ENCODE measurements at places on chromosomes 6 and 20.

DNA sequence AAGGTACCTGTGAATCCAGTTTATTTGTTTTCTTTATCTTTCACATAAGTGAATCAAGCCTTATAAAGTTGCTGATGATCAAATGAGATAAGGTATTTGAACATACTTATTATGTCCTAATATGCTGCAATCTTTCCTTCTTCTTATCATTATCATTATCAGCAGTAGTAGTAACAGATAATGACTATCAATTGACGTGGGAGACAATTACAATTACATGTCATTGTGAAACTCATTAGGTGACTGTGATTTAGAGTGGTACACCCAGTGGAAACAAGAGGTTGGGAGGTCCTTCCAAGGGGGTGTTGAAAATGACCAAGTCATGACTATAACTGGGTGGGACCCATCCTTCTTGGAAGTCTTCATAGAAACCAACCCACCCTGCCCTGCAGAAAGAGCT is 2.8 kb downstream of the CLIC5 start:
- no peak for DNase-seq

DNA sequence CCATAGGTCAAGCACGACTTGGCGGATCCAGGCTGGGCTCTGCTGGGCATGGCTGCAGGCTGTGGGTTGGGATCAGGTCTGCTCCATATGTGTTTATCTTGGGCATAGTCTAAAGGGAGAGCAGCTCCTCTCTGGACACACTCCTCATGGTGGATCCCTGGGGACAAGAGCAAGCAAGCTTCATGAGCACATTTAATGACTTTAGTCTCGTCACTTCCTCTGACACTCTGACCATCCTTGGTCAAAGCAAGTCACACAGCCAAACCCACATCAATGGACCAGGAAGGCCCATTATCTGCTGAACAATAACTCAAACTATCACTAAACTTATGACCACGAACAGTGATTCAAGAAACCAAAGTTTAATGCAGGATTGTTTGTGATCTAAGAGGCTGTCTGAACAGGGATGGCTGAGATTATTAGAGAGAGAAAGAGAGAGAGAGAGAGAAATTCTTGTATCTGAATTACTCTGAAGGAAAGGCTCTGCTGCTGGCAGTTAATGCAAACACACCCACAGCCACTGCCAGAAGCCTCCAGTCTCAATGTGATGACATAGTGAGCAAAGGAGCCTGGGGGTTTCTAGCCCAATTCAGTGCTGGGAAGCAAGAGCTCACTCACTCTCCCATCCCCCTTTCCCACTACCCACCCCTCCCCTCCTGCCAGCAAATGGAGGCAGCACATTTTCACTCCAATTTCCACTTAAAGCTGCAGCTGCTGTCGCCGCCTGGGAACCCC is 490.2 kb upstream of the SULF2 start:
- DNase-seq: no peak

GRCh38 chr20:20685635-20686034 is 26.8 kb downstream of the RALGAPA2 start:
- DNase-seq: no peak

GRCh38 chr6:28537065-28537464 is 11.4 kb downstream of the GPX5 start:
- DNase-seq: no peak

DNA sequence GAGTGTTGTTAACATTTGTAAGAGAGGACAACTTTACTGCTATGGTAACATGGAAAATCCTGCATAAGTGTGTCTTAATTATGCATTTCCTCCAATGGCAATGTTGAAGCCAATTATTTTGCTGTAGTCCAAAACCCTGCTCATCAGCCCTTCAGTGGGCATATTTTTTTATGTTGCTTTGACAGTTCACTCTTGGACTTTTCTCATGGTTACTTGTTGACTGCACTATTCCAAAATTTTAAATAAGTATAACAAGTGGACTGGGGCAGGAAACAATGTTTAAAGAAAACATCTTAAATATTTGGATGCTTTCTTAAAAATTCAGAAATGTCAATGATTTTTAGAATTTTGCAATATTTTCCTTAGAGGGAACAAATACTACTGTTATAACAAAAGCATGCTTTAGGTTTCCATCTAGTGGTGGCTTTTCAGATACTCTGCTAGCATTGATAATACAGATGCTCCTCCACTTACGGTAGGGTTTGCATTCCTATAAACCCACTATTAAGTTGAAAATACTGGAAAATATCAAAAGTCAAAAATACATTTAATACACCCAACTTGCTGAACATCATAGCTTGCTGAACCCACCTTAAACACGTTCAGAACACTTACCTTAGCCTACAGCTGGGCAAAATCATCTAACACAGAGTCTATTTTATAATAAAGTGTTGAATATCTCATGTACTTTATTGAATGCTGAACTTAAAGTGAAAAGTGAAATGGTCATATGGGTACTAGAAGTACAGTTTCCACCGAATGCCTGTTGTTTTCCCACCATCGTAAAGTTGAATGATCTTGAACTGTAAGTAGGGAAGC is 86.4 kb downstream of the ADGRG6 start:
- DNase-seq: no peak

DNA sequence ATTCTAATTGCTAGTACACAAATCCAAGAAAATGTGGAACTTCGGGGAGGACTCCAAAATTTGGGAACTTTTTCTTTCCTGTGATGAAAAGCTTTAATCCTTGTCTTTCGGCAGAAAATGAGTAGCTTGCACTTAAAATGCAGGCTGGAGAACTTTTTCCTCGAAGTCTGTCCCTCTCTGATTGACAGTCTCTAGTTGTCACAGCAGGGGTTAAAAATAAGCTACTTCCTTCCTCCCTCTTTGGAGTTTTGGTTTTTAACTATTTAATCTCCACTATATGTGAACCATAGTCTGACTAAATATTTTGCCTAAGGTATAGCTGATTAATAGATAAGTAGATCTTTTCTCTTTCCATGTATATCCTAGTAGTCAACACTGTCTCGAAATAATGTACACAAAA is 66.8 kb upstream of the MBOAT1 start:
- DNase-seq: no peak

DNA sequence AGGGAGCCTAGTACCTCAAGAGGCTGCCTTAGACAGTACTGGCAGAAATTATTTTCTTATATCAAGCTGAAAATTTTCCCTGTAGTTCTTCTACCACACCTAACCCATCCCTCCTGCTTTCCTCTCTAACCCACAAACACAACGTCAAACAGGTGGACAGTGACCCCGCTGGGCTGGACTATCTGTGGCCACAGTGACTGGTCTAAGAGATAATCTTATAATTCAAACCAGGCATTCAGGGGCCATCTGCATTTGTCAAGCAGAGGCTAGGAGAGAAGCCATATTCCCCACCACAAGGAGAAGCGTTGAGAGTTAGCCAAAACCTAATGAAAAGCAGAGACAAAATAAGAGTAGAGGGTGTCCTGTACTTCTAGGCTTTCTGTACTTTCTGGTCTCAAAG is 8.2 kb downstream of the HDDC2 start:
- DNase-seq: no peak

DNA sequence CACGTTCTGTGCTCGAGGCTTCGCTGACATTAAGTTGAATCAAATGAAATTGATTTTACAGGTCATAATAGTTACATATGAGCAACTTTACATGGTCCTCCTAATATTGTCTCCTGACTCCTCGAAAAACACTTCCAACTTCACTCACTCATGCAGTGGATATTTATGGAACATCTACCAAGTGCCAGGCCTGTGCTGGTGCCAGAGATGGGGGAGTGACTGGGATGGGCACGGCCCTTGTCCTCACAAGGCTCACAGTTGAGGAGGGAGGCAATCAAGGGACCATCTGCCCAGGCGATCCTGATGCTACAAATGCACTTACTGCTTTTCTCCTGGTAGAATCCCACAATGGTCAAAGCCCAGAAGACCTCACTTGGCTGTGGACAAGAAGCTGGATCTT is 426.4 kb downstream of the PREX1 start:
- no peak for DNase-seq

GRCh38 chr6:156876302-156876701 is 99.1 kb downstream of the ARID1B start:
- no peak for DNase-seq

DNA sequence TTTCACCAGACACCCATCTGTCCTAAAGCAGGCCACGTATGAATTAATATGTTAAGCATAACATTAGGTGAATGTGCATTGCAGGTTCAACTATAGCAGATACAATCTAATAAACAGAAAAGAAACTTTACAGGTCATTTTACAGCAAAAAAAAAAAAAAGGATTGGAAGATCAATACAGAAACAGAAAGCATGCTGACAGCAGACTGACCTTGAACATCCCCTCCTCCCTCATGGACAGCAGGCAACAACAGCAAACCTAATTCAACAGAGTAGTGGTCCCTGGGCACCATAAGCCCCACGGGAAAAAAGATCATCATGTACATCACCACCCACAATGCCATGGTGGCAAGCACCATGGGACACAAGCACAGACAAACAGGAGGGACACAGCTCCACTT is 12.1 kb upstream of the RAB22A start:
- DNase-seq: no peak

DNA sequence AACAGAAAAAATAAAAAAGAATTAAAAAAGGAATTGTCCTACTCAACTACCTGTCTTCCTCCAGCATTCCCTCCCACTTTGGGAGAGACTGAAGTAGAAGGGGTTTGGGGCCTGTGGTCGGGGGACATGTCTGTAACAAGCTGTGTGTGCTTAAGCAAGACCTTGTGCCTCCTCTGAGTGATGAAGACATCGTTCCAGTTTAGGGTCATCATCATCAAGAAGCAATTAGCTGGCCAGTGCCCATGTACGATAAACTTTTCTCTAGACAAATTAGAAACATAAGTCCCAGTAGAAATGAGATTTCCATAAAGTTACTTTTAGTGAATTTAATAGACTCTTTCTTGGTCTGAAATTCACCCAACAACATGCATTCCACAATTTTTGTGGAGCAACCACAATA is 272.9 kb downstream of the ZNF217 start:
- no peak for DNase-seq

GRCh38 chr20:7136886-7137285 is 369.4 kb downstream of the BMP2 start:
- no peak for DNase-seq

DNA sequence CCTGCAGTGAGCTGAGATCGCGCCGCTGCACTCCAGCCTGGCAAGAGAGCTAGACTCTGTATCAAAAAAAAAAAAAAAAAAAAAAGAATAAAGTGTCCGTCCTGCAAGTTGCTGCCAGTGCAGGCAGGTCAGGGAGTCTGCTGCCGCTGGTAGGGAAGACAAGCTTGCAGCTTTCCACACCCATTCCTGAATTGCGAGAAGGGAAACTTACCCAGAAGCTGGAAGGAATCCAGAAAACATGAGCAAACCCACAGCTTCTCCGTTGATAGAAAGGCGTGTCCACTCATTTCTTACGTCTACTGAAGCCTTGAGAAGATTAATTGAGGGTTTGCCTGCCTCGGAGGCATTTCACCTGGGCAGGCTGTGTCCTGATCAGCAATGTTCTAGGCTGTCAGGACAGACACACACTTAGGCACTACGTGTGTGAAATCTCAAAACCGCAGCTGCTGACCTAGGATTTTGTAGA is 61.6 kb upstream of the DSP start:
- no peak for DNase-seq

DNA sequence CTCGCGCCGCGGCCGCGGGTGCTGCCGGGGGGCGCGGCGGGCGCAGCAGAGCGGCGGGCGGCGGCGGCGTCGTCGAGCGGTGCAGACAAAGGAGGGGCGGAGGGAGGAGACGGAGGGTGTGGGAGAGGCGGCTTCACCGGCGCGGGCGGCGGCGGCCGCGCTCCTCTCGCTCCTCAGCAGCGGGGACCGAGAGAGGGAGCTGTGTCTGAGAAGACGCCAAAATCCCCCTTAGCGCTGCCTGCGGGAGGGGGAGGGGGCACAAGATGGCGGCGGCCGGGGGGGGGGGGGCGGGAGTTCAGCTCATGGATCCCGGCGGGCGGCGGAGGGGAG is 296 bp downstream of the ADNP start:
- DNase-seq: no peak

DNA sequence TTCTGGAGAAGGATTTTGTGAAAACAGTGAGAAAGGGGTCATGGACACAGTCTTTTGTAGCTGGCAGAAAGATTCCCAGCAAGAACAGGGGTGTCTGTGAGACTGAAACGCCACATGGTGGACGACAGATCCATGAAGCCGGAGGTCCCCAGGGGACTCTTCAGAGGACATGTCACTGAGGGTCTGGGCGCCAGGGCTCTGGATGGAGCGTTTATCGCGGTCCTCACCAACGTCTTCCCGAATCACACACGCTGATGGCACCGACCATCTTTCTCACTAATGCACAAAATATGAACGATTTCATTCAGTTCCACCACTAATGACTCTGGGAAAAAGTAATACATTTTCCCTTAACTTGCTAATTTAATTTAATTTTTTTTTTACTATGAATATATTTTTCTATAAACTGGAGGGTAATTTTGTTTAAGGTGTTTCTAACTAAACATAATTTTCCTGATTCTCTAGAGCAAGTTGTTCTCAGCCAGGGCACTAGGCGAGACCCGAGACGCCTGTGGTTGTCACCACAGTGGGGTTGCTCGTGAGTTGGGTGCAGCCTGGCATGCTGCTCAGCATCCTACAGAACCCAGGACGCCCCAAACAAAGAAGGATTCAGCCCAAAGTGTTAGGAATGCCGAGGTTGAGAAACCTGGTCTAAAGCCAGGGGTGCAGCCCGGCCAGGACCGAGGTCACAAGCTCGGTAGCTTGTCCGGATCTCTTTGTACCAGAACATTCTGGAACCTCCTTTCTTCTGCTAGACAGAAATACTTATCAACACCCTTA is 306.2 kb downstream of the TAF4 start:
- no peak for DNase-seq

DNA sequence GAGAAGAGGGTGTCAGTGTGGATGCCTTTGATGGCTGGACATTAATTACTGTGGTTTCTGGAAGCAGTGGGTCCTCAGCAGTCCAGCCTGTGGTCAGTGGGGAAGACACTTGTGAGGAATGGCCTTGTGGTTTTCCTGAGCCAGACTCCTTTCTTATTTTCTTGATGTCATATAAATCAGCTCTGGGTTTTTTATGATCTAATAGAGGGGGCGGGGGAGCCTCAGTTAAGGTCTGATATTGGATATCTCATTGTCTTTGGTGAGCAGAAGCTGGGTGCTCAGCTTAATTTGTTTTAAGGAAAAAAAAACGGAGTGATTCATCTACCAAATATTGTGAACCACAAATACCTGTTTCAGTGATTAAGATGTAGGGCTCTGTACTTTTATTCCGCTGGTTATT is 62.1 kb downstream of the OTOR start:
- DNase-seq: no peak

DNA sequence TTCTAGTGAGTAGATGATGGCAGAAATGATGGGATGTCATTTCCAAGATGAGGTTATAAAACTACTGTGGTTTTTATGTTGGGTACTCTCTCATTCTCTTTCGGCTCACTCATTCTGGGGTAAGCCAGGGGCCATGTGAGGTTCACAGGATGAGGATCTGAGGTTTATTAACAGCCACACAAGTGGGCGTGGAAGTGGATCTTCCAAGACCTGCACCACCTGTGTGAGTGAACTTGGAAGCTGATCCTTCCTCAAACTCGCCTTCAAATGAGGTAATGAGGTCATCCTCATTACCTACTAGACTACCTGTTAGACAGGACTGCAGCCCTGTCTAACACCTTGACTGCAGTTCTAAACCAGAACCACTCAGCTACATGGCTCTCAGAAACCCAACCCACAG is 45.1 kb upstream of the TAGAP start:
- DNase-seq: no peak

GRCh38 chr6:118808793-118809638 is 84.9 kb upstream of the ASF1A start:
- DNase-seq: no peak

- no peak for DNase-seq
Measured at GRCh38 chr6:149445095-149445466, 39.7 kb downstream of the ZC3H12D start.

All from activated naive CD4-positive, alpha-beta T cell treated with anti-CD3 and anti-CD28 coated beads, Interleukin-2, amount 10 ng/mL, durations not matched to agents 7 days and 5 days (primary cell).